ENCODE measurements at places on chromosomes 11 and 22.

DNA sequence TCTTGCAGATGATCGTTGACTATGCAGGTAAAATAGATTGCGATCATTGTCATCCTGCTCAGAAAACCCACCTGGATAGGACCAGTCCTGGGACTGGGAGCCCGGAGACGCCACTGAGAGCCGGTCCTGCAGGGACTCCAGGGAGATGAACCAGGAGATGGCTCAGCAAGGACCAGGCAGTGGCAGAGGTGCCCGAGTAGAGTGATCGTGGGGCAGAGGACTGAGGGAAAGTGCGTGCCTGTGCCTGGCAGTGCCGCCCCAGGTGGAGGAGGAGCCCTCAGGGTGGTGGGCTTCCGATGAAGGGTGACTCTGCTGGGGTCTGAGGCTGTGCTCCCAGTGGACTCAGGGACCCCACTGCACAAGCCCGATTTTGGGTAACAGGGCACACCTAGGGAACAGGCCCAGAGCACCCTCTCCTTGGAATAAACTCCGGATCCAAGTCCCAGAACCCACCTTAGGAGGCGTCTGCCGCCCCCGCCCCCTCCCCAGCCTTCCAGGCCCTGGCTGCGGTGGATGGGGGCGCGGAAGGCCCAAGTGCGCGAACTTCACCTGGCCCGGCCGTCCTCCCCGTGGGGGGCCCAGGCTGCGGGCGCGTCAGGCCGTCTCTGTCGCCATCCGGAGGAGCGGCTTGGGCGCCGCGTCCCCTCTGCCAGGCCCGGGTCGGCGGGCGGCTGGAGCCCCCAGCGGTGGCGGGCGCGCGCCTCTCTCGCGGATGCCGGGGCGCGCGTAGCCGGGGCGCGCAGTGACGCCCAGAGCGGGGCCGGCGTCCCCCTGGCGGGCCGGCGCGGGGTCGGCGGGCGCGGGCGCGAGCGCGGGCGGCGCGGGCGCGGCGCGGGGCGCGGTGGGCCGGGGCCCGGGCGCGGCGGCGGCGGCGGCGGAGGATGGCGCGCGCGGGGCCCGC lies 1338.8 kb downstream of the BRD1 start:
- no peak for DNase-seq

- DNase-seq: no peak
Measured at GRCh38 chr22:26887916-26888315, 230.5 kb downstream of the MIAT start.

- no peak for DNase-seq
Measured at GRCh38 chr11:2691991-2692875, 7.6 kb downstream of the KCNQ1OT1 start.

GRCh38 chr11:37504921-37505320 lies 906.9 kb upstream of the RAG2 start:
- no peak for DNase-seq

DNA sequence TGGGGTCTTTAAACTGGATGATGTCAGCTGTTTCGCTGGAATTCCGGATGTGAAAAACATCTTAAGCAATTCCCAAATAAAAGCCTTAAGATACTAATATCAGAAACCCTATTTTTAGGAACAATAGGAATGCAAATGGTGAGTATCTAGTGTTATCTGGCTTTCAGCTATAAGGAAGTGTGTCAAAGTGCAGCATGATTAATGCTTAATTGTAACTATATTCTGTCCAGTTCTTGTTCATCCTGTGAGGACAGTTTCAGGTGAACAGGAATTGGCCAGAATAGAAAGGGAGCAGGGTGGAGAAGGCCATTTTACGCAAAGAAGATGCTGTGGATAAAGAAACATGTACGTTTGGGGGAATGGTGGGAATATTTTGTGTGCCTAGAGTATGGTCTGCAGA lies 108.2 kb downstream of the RASSF10 start:
- no peak for DNase-seq

GRCh38 chr11:802693-803466 lies 2.2 kb downstream of the PIDD1 start:
- DNase-seq: no peak

GRCh38 chr11:130472434-130472961 lies 24.1 kb downstream of the ADAMTS15 start:
- DNase-seq: no peak

GRCh38 chr22:48867891-48868290 lies 959.8 kb downstream of the BRD1 start:
- DNase-seq: no peak

DNA sequence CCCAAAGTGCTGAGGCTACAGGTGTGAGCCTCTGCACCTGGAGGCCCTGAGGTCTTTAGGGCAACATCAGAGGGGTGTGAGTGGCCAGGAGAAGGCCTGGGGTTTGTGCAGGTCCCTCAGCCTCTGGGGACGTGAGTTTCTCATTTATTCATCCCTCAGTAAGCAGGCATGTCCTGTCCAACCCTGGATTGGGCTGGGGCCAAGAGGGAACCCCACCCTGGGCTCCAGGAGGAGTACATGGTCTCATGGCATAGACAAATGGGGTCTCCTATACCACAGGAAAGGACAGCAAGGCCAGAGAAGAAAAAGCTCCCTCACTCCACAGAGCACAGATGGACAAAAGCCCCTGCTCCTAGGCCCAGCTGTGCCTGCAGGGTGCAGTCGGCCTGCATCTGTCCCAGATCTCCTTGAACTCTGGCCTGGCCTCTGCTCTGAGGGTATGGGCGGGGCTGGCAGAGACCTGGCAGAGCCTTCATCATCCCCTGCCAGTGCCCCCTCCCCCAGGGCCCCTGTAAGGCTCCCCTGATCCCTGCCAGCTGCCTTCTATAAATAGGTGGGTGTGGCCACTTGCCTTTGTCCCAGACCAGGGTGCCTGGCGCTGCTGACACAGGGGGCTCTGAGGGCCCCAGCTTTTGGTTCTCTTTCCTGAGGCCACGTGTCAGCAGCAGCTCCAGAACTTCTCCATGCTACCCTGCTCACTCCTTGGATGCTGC lies 34.6 kb downstream of the A4GALT start:
- no peak for DNase-seq
